ENCODE measurements at places on chromosomes 3 and 15. TPM values are rescaled to one million over a fixed set of nuclear protein-coding genes. Genes with fewer than 3 reads are reported as not detected.
A peak's percentile ranks its signal among the peaks of the same experiment; 100 is the strongest.

- no peak for DNase-seq
Observed at GRCh38 chr3:46162975-46163555, 45.0 kb downstream of the CCR1 start.

LYSMD2 gene
- 22.8 TPM for total RNA-seq

DNA sequence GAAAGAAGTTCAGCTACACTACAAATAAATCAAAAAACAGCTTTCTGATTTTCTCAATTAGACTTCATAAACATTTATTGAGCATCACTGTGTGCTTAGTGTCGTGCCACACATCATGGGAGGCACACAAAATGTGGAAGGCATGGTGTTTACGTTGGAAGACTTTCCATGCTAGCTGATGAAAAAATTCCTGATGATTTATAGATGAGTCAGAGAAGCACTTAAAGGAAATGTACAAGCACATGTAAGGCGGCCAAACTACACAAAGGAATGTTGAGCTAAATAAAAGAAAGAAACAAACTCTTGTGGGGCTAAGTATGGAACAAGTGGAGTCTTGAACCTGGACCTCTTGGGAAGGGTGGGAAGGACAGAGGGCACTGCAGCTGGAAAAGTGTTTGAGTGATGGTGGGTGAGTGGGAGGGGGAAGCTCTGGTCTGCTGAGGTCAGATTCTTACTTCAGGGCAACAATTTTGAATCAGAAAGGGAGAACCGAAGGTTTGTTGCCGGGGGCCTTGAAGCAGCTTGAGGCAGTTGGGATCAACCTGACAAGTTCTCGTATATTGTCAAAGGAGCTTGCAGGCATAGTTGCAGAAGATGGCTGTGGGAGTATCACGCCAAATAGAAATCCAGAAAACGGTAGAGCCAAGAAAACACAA, 66.9 kb downstream of the FOXB1 start:
- DNase-seq, result no peak

DNA sequence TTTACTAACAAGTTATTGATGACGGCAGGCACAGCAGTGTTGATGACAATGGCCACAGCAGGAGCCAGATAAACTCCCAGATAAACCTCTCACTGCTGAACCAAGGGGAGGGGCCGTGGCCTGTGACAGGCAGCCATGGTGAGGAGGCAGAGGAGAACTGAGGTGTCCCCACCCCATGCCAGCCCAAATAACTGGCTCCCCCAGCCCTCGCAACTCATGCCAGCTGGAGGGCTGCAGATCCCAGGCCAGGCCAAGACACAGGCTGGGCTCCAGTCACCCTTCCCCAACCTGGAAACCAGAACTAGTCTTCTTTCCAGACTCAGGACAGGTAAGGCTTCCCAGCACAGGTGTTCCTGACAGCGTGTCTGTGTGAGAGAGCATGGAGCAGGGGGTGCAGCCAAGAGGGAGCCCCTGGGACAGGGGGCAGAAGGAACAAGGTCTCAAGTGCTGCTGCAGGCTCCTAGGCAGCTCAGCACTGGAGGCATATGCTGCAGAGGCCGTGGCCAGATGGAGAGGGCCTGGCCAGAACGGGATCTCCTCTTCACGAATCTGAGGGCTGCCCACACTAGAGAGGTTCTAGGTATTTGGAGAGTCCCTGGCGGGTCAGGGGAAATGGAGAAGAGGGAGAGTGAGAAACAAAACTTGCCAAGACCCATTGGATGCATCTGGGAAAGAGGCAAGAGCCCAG, 15.9 kb downstream of the PLA2G4F start:
- no peak for DNase-seq

- peak; percentile 73 for DNase-seq
Observed at GRCh38 chr15:67101911-67102598, 36.7 kb downstream of the SMAD3 start.

DNA sequence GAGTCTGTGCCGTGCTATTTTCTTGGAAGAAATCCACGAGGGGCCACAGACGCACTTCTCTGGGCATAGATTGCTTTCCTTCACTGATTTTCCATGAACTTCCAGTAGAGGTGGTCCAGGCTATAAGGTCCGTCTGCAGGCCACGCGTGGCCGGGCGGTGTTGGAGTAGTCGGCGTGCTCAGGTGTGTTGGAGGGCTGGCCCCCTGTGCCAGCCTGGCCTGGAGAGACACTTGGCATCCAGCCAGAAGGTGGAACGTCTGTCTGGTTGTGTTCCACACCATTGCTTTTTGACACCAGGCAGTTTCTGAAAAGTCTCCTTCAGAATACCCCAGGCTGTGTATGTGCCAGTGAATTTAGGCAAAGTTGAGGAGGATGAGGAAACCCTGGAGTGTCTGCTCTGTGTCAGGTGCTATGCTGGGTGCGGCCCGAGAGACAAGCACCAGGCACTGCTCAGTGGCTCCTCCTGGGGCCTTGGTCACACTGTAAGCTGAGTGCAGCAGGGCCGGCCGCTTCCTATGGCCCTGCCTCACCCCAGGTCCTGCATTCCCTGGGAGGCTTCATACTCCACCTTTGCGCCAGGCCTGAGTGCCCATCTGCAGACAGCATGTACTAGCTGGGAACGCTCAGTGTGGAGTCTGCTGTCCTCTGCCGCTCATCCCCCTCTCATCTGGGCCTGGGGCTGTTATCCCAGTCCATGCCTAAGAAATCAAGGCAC, 52.1 kb upstream of the TAMM41 start:
- no peak for DNase-seq

DNA sequence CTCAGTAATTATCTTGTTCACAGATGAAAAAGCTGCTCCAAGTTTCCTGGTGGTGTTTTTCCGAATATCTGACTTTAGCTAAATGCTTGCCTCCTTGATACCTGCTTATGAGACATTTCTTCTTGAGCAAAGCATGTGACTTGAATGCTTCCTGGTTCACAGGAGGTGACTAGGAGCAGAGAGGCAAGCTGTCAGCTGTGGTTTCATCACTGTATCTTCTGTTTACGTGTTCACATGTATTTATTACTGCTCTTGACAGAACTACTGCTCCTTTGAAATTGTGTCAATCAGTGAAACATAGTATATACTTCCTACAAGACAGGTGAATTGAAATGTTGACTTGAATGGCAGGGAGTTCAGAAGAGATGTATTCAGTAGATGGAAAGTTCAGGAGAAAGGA, 8.9 kb upstream of the SPPL2A start:
- peak; percentile 9 for DNase-seq

GRCh38 chr3:101676216-101676764, 642 bp downstream of the ZBTB11 start:
- DNase-seq, result peak; percentile 97

DNA sequence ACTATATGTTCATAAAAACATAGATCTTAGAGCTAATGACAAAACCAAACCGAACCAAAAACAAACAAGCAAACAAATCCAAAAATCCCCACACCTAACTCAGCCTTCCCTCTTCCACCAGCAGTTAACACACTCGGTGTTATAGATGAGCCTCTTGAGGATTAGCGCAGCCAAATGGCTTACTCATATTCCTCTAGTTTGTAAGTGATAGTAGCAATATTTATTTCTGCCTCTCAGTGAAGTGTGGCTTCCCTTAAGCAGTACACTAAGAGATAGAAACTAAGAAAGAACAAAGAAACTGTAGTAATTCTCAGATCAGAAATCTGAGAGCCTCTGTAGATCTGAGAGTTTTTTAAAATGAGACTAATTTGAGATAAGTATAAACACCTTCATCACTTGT, 2.4 kb upstream of the NCEH1 start:
- no peak for DNase-seq

DNA sequence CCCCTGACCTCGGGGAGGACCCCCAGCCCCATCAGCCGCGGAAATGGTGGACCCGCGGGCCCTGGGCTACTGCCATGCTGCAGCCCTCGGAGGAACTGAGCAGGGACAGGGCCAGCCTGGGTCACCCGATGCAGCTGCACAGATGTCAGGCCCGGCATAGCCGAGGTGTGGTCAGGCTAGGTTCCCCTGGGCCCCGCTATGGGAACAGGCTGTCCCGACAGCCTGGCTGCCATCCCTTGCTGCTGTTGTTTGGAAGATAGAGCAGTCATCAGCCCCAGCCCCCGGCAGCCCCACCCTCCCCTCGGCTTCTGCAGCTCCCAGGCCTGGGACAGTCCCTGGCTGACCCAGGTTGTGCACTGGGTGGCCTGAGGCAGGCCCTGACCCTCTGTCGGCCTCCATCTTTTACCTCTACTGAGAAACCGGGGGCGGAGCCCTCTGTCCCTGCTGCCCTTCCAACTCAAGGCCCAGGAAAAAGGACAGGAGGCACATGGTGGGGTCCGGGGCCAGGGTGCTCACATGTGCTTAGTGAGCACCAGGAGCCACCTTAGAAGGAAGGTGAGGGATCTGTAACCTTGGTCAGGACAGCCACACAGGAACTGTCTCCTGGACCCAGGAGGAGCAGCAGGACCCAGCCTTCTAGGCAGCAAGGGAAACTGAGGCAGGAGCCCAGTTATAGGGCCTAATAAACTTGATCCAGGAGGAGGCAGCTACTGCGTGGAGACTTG, 31.5 kb upstream of the FBLN2 start:
- DNase-seq, result no peak

GRCh38 chr15:33310481-33311311, at the start of gene RYR3:
Gene RYR3 (plus strand): TSS chr15:33310967. CDS start chr15:33311046, 79 bp downstream.
- no peak for DNase-seq

- DNase-seq, result no peak
Observed at GRCh38 chr3:60703956-60704736, 547.1 kb downstream of the FHIT start.

GRCh38 chr3:61922118-61922517, 360.7 kb downstream of the PTPRG start:
- DNase-seq, result no peak

GRCh38 chr3:182891364-182891763, 89.0 kb downstream of the DCUN1D1 start:
- no peak for DNase-seq

GRCh38 chr3:96915445-96915844, 101.1 kb downstream of the EPHA6 start:
- no peak for DNase-seq

DNA sequence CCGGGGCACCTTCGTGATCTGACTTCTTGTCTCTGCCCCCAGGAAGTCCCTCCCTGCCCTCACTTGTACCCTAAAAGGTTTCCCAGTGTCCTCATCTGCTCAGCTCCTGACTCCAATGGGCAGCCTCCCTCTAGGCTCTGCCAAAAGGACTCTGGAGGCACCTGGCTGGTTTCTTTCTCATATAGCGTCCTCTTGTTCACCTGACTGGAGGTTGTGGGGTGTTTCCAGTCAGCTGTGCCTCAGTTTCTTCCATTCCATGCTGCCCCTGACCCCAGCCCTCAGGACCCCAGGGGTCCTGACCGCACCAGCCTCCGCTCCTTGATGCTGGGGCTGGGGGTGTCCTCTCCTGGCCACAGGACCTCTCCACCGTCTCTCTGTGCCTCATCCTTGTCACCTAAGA, 2.5 kb downstream of the PRR23E start:
- DNase-seq, result no peak

- no peak for DNase-seq
Observed at GRCh38 chr3:137020315-137020714, 62.5 kb downstream of the IL20RB start.

- DNase-seq, result peak; percentile 89
Observed at GRCh38 chr3:52277071-52277964, 1.1 kb downstream of the WDR82 start.

- no peak for DNase-seq
Observed at GRCh38 chr3:55615039-55615693, 128.1 kb upstream of the WNT5A start.

AGTR1 gene
- total RNA-seq, result not detected

GRCh38 chr15:57316451-57316850, 59.9 kb upstream of the CGNL1 start:
- DNase-seq, result no peak

ZKSCAN7 gene
- 4.9 TPM for total RNA-seq

GRCh38 chr3:38125305-38126120, 11.4 kb downstream of the ACAA1 start:
- DNase-seq, result no peak

DNA sequence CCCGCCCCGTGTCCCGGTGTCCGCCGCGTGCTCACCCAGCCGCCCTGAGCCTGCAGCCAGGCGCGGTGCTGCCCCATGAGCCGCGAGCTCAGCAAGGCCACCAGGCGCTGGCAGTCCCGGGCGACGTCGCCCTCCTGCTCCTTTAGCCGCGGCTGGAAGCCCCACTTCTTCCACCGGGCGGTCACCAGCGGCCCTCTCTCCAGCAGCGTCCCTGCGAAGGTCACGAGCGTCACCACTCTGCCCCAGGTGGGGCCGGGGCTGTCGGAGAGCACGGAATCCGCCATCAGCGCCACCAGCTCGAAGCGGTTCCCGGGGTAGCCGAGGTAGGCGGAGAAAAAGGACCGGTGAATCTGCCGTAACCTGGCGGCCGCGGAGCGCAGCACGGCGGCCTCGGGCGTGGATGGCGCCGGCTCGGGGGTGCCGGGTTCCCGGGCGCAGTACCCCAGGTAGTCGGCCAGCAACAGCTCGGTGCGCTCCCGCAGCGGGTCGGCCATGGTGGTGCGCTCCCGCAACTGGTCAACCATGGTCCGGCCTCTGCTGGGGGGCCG, 298 bp downstream of the BCL2L10 start:
- peak; percentile 47 for DNase-seq

PPP2R3A gene
- 0.53 TPM for total RNA-seq

FETUB gene
- total RNA-seq, result not detected

FBXO40 gene
- not detected for total RNA-seq

GRCh38 chr3:179606534-179607085, 2.0 kb downstream of the NDUFB5 start:
- no peak for DNase-seq

DNA sequence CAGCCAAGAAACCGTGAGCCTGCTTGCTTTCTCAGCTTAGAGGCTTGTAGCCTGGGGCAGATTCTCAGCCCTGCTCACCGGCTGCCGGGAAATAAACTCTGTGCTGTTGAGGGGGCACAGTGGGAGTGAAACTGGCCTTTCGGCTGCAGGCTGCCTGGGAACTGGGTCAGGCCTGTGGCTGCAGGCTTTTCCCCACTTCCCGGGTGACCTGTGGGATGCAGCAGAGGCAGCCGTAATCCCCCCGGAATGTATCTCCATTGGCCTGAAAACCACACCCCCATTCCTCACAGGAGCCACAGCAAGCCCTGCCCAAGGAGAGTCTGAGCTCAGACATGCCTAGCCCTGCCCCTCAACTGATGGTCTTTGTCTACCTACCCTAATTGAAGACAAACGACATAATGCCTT, 110.9 kb downstream of the STXBP5L start:
- DNase-seq, result no peak

RBPMS2 gene
- total RNA-seq, result 0.14 TPM

- no peak for DNase-seq
Observed at GRCh38 chr3:42204867-42205599, 61.0 kb downstream of the CCK start.

DNA sequence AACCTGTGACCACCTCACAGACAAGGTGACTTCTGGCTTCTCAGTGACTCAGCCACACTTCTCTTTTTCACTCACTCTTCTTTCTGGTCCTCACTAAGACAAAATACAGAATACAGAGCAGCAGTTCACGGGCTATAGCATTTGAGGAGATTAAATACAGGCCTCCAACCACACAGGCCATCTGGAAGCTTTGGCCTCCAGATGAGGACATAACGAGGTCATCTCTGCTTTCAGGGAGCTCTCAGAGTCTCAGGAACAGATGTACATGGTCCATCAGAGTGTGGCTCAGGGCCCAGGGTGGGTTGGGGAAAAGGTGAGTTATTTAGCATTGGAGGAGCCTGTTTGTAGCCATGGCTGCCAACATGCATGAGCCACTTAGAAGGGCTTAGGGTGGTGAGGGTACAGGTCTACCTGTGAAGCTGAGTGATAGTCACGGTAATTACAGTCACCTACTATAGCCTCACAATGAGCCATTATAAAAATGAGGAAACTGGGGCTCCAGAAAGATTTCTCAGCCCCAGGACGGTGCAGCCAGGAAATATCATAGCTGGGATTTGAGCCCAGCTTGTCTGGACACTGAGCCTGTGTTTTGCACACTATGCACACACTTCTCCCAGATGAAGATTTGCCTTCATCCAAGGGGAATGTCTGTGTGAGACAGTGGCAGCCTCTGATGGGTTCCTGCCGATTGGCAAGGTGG, 159.8 kb upstream of the CTDSPL start:
- no peak for DNase-seq
